ENCODE measurements at places on chromosomes 11 and 22.
A peak's percentile ranks its signal among the peaks of the same experiment; 100 is the strongest.

DNA sequence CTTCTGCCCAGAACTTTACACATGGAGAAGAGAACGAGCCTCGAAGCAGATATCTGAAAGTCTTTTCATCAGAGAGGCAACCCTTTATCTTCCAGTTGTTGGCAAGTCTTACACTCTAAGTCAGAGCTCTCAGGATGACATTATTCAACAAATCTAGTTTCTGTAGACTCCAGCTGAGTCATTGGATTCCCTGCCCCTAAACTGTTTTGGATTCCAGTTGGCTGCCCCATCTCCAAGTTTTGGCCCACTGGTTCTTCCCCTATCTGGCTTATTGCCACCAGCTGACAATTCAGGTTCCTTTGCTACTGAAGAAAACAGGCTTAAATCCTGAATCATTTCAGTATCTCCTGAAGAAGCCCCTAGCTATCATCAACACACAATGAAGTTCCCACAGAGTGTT lies 14.2 kb downstream of the SAAL1 start:
- DNase-seq: no peak

DNA sequence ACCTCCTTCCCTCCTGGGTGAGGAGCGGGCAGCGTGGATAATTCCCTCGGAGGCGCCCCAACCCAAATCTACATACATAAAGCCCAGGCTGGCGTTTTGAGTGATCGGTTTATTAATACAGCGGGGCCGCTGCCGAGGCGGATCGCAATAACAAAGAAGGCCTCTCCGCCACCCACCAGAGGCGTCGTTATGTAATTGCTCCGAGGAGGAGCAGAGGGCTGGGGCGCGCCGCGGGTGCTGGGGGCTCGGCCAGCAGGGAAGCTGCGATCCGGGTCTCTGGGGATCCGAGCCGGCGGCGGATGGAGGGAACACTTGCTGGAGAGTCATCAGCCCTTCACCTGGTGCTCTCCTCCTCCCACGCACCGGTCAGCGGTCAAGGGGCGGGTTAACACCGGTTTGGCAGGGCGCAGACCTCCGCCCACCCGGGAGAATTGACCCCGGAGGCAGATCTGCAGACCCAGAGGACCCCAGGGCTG lies 6.4 kb upstream of the TP53I11 start:
- DNase-seq: no peak

- DNase-seq: peak; percentile 37
Observed at GRCh38 chr11:61294717-61295595, at the start of gene VWCE. Gene VWCE (minus strand): TSS chr11:61295316. CDS start chr11:61295037, 279 bp downstream.

GRCh38 chr22:48708558-48709245 lies 1119.0 kb downstream of the BRD1 start:
- no peak for DNase-seq

DNA sequence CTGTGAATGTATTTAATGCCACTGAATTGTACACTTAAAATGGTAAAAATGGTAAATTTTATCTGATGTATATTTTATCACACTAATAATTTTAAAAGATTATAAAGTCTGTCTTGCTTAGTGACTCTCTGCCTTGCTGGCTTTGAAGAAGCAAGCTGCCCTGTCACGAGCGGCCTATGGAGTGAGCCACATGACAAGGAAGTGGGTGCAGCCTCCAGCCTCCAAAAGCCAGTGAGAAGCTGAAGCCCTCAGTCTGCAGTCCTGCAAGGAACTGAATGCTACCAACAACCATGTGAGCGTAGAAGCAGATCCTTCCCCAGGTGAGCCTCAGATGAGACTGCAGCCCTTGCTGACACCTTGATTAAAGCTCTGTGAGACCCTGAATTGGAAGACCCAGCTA lies 20.0 kb downstream of the C11orf24 start:
- DNase-seq: no peak

DNA sequence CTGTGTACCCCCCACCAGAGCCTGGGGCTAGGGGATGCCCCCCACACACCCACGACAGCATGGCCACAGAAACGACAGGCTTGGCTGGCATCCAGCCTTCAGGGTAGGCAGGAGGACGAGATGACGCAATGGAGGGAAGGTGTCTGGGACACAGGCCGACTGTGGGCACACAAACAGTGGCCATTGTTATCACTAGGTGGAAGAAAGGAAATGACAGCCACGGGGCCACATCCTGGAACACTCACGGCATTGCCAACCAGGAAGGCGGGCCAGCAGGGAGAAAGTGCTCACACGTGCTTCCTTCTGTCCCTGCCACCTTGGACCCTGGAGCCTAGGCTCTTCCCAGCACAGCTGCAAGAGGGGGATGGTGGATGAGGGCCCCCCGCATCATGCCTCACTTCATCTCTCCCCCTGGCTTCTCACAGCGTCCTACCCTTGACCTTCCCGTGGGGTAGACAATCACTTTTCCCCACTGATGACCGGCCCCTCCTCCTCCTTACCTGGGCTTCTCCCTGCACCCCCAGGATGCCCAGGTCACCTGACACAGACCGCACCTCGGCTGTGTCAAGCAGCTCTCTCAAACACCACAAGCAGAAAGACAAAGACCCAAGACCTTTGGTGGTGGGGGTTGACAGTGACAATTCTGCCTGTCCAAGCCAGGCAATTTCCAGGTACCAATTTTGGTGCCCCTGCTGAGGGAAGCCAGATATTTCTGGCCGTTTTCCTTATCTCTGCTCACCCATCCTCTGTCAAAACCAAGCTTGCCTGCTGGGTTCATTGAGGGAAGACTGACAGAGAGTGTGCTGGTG lies 8.6 kb downstream of the PLA2G6 start:
- peak; percentile 46 for DNase-seq

DNA sequence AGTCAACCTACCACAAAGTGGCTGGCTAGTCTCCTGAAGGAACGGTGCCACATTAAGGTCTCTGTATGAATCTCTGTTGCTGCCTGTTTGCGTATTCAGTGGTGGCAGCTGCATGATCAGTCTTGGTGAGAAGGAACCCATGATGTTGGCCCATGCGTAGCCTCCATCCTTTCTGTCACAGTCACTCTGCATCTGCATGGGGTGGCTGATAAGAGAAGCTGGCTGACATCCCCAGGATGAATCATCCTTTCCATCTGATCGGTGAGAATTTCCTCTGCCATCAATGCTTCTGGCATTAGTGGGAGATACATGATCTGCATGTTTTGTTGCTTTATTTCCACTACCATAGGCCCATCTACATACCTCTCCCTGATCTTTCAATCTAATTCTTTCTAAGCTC lies 199.0 kb upstream of the NECTIN1 start:
- DNase-seq: no peak

DNA sequence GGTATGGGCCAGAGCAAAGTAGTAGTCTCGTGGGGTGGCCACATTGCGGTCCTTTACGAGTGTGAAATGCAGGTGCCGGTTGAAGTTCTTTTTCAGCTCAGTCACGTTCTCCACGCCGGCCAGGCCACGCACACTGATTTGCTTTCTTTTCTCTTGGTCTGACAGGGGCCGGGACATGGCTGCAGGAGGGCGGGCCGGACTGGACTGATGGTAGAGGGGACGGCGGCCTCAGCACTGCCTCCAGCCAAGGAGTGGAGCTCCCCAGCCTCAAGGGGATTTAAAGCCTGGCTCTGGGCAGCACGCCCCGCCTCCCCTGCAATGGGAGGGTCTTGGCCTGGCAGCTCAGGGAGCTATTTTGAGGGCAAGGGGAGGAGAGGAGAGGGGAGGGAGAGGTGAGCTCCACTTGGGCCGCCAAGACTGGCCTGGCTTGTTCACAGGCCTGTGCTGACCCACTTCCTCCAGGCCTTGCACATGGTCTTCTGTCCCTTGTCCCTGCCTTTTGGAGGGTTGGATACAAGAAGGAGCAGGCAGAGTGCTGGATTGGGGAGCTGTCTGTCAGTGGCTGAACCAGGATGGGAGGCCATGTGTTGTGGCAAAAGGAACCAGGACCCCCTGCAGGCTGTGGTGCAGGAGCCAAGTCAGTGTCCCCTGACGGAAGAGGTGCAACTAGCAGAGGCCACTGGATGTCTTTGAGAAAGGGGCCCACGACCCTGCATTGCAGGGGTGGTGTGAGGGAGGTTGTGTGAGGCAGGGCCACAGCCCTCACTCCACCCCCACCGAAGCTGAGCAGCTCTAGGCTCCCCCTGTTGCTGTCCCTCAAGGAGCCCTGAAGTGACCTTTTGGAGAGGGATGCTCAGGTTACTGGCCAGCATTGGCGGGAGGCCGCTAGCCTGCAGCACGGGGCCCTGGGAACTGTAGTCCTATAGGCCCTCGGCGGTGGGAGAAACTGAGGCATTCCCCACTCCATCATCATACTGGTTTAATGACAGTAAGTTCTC lies at the start of gene PYGM:
Gene PYGM (minus strand): TSS at position 253 of the 998 bp plus-strand sequence. CDS start 76 bp downstream, at position 177.
- DNase-seq: no peak

DNA sequence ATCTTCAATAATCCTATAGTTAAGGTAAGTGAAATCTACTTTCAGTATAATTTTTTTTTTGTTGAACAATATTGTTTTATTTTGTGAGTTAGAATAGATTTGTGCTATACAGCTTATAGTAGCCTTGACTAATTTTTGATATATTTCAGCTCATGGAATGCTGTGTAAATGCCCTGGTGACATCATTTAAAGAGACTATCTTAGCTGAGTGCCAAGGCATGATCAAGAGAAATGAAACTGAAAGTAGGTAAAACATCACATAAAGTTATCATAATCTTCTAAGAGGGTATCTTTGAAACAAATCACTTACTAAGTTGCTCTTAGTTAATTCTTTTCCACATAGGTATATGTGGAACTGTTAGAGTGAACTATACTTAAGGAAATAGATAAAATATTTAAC lies 51.4 kb upstream of the ACAT1 start:
- DNase-seq: no peak

DNA sequence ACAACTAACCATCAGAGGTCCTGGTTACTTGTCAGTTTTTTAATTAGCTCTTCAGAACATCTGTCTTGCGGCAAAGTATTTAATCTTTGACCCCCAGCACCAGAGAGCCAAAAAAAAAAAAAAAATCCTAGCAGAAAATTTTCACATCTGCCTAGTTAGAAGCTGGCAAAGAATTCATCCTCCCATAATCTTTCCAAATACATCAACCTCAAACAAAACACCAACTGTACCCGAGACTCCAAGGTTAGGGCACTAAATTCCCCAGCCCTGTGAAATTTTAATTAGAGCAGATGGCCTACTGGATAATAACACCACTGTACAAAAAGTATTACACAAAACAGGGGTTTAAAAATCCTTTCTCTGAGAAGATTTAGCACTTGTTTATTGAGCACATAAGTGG lies 55.7 kb downstream of the RAB38 start:
- no peak for DNase-seq

GRCh38 chr11:23423656-23424055 lies 563.4 kb upstream of the CCDC179 start:
- DNase-seq: no peak

GRCh38 chr22:19961201-19961580 lies 19.6 kb upstream of the TXNRD2 start:
- no peak for DNase-seq

DNA sequence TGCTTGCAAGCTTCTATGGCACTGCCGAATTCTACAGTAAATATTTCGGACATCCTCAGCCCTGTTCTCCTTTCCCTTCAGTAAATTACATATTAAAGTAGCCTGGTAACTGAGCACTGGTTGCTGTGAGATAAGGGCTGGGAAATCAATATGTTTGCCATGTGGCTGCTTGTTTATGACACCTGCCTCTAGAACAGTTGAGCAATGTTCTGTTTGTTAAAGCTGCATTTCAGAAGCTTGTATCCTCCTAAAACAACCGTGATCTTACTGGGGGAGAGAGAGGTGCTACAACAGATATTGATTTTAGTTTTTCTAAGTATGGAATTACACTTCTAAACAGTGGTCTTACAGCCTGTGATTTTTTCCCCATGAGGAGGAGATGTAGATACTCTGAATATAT lies 39.4 kb downstream of the ZBTB16 start:
- DNase-seq: no peak

GRCh38 chr22:36619797-36620399 lies 83.7 kb downstream of the CACNG2 start:
- no peak for DNase-seq

GRCh38 chr22:38653741-38654140 lies 2.5 kb downstream of the FAM227A start:
- DNase-seq: no peak

- no peak for DNase-seq
Observed at GRCh38 chr22:20550851-20551744, 43.7 kb downstream of the MED15 start.

DNA sequence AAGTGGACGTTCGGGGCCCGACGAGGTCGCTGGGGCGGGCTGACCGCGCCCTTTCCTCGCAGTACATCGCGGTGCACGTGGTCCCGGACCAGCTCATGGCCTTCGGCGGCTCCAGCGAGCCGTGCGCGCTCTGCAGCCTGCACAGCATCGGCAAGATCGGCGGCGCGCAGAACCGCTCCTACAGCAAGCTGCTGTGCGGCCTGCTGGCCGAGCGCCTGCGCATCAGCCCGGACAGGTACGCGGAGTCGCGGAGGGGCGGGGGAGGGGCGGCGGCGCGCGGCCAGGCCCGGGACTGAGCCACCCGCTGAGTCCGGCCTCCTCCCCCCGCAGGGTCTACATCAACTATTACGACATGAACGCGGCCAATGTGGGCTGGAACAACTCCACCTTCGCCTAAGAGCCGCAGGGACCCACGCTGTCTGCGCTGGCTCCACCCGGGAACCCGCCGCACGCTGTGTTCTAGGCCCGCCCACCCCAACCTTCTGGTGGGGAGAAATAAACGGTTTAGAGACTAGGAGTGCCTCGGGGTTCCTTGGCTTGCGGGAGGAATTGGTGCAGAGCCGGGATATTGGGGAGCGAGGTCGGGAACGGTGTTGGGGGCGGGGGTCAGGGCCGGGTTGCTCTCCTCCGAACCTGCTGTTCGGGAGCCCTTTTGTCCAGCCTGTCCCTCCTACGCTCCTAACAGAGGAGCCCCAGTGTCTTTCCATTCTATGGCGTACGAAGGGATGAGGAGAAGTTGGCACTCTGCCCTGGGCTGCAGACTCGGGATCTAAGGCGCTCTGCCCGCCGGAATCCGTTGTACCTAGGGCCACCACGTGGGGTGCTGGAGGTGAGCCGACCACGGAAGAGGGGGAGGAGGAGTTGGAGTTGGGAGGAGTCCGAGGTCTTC lies 771 bp downstream of the MIF start:
- DNase-seq: peak; percentile 9

- DNase-seq: no peak
Observed at GRCh38 chr22:25112538-25113253, 87.0 kb upstream of the CRYBB3 start.

DNA sequence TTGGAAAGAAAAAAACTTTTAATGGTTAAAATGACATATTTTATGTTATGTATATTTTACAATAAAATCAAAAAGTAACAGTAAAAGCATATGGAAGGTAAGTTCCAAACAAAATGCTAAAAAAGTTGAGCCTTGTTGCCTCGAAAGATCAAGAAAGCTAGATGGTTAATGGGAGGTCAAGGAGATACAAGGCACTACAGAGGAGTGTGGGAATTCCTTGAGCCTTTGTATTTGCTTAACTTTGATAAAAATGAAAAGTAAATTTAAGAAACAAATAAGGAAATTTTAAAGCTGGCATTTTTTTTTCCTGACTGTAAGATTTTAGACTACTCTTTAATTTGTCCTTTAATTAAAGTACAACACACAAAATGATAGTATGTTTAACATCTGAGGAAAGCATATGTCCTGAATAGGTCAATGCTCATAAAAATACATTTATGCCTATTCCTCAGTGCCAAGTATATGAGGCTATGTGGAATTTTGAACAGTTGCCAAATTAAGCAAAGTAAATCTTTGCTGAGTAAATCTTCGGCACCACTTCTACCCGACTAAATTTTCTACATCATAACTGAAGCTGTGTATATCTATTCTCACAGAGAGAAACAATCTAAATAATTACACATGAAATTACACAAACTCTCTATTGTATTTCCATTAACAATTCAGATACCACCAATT lies 108.8 kb downstream of the TTC28 start:
- no peak for DNase-seq

Measured in stimulated activated CD8-positive, alpha-beta memory T cell treated with anti-CD3 and anti-CD28 coated beads, Interleukin-7, amount 100 ng/mL, for 1 hour (primary cell).